ENCODE measurements at places on chromosomes 12 and 14. TPM values are rescaled to one million over a fixed set of nuclear protein-coding genes. Genes with fewer than 3 reads are reported as not detected.

EIF5 gene
- 282 TPM for polyA plus RNA-seq

AVPR1A gene
- not detected for polyA plus RNA-seq

AICDA gene
- not detected for polyA plus RNA-seq

DNA sequence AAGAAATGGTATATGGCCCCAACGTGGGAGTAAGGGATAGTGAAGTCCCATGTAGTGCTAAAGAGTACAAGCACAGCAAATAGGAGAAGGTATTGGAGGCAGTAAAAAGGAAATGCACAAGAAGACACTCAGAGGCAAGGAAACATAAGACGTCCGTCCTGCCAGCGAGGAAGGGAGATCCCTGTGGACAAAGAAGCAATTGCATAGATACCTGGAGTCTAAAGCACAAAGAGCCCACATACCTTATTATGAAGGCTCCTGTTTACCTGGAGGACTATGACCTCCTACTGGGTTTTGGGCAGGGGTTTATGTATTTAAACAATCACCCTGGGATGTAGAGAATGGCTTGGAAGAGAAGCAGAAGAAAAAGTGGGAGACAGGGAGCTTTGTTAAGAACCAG, 341.2 kb upstream of the DCN start:
- no peak for DNase-seq

DNA sequence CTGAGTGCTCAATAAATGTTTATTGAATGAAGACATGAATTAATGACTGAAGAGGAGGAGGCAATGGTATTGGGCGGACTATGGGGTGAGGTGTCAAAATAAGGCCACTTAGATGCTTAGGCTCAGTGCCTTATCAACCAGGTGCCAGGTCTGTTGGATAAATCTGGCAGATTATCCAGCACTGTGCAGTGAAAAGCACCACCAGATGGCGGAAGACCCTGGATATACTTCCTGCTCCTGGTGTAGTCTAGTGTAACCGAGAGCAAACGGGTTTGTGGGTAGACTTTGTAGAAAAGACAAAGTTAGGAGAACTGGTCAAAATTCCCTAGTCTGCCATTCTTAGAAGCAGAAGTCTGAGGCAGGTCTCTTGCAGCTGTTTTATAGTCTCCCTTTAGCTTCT, 306.3 kb downstream of the ATP23 start:
- DNase-seq = no peak

DNA sequence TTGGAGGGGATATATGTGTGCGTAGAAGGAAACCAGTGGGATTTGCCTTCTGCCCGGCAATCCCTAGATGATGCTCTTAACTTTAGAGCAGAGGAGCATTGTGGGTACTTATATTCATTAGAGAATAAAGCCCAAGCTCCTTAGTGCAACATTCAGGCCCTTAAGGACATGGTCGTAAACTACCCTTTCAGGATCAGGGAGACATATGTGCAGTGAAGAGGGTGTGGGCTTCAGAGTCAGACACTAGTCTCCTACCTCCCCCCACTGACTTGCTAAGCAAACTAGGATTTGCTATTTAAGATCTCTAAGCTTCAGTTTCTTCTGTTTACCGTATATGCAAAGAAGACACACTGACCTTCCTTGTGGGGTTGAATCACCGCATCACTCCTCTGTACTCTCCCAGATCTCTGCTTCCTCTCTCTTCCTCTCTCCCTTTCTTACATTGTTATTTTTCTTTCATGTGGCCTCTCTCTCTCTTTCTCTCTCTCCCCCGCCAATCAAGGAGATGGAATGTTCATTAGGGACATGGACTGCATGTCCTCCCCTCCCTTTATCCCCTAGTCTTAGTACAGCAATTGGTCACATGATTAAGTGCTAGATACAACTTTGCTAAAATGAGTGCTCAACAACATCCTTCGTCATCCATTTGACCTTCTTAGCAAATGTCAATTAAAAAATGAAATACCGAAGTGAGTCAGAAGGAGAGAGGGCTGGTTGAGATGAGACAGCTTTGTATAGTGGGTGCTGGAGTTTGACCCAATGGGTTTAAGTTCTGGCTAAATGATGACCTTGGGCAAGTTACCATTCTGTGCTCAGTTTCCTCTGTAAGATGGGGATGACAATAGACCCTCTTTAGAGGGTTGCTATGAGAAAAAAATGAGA, 91.7 kb downstream of the TMX1 start:
- no peak for DNase-seq

DNA sequence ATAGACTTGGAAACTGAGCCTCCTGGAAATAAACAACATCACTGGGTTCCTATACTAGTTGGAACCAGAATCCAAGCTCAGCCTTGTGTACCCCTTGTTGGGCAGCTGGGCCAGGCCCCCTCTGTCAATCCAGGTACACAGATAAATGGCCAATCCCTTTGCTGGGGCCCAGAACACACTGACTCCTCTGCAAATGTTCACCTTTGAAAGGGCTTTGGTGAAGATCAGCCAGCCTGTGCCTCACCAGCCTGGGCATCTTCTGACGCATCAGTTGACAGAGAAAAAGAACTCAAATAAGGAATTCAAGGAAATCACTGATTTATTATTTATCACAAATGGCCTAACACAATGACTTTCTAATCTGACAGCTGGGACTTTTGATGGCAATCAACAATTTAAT, 1090.2 kb downstream of the BCL11B start:
- no peak for DNase-seq

- DNase-seq = no peak
These were observed 43.1 kb downstream of the SOX5 start for GRCh38 chr12:23906329-23906728.

GRCh38 chr14:59159169-59159568, 29.3 kb upstream of the DAAM1 start:
- DNase-seq = no peak

DNA sequence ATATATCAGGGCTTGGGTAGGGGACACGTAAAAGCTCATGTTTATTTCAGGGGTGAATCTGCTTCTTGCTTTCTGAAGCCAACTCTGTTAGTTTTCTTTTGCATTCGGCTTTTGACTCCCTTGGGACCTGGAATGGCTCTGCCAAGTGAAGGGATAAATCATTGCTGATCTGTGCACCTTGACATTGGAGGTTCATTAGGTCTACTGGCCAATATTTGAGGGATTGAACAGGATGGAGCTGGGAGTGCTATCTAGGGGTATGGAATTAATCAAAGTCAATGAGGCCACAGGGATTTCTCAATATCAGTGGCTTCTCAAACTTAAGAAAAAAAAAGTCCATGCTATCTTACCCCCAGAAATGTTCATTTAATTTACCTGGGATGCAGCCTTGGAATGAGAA, 203.5 kb upstream of the RMST start:
- no peak for DNase-seq

GRCh38 chr14:65304963-65305362, 107.6 kb upstream of the FUT8 start:
- no peak for DNase-seq

- no peak for DNase-seq
These were observed 5.4 kb upstream of the EML5 start for GRCh38 chr14:88798156-88798555.
